ENCODE measurements at places on chromosomes 12 and 14. TPM values are rescaled to one million over a fixed set of nuclear protein-coding genes. Genes with fewer than 3 reads are reported as not detected.
A peak's percentile ranks its signal among the peaks of the same experiment; 100 is the strongest.

DNA sequence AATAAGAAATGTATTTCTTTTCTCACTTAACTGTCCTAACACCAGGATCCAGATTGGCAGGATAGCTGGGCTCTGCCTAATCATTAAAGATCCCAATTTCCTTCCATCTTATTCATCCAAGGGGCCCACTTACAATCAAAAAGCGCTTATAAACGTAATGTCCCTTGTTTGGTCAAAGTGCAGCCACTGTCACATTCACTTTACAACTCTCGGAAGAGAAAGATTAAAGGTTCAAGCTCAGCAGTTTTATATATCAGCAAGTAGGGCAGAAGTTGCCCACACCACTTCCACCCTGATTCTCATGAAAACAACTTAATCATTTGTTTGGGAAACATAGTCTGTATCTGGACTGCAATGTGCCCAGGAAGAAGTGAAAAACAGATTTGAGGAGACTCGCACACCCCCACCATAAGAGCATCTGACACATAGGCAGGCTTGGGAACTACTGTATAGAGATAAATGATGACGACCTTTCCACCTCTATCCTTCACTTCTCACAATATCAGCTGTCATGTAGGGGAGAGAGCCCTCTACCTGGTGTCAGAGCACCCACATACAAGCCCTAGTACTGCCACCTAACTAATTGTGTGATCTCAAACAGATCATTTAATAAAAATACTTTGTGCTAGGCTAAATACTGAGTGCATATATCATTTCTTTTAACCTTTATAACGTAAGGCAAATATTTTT, 80.8 kb downstream of the CAPZA3 start:
- DNase-seq = no peak
- no peaks in the 10 kb centered on the region for H3K4me1 ChIP-seq
- no peak overlapping the region for H3K27ac ChIP-seq

The TAS2R19 gene
- total RNA-seq = 0.38 TPM

The SSTR1 gene
- 0.69 TPM for total RNA-seq

DNA sequence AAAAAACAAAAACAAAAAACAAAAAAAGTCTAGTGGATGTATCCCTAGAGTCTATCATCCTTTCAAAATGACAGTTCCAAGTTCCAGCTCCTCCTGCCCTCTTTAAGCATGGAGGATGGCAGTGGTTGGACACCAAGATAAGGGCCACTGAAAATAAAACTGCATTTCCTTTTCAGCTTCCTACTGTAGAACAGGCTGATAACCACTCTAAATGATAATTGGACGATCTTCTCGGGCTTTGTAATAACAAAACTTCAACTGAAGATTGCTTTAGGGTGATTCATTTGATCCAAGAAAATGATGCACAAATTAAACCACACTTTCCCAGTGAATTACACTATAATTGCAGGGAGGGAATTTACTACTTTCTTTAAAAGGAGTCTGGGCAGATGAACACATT, 42.2 kb upstream of the CRACR2A start:
- H3K27me3 ChIP-seq = no peaks in the 10 kb centered on the region
- H3K27ac ChIP-seq = no peak overlapping the region
- DNase-seq = no peak
- no peak overlapping the region for H3K4me3 ChIP-seq

The GCH1 gene
- 1.7 TPM for total RNA-seq

GRCh38 chr14:72023128-72024042, 91.2 kb downstream of the RGS6 start:
- DNase-seq = no peak
- peaks cover 30% of the 10 kb centered on the region for H3K4me1 ChIP-seq
- no peaks in the 10 kb centered on the region for H3K27me3 ChIP-seq
- H3K4me3 ChIP-seq = no peak overlapping the region

GRCh38 chr14:76268047-76268431, 107.9 kb upstream of the ESRRB start:
- no peaks in the 10 kb centered on the region for H3K36me3 ChIP-seq
- peak overlapping the region; percentile 21 for H3K27ac ChIP-seq
- no peak for DNase-seq
- peak overlapping the region; percentile 64 for H3K4me3 ChIP-seq
- peaks cover 17% of the 10 kb centered on the region for H3K27me3 ChIP-seq

GRCh38 chr14:58765843-58766242, 128.1 kb downstream of the DACT1 start:
- peak overlapping the region; percentile 58 for H3K27ac ChIP-seq
- H3K27me3 ChIP-seq = no peaks in the 10 kb centered on the region
- H3K4me1 ChIP-seq = peaks cover 5% of the 10 kb centered on the region
- DNase-seq = no peak
- no peak overlapping the region for H3K4me3 ChIP-seq

DNA sequence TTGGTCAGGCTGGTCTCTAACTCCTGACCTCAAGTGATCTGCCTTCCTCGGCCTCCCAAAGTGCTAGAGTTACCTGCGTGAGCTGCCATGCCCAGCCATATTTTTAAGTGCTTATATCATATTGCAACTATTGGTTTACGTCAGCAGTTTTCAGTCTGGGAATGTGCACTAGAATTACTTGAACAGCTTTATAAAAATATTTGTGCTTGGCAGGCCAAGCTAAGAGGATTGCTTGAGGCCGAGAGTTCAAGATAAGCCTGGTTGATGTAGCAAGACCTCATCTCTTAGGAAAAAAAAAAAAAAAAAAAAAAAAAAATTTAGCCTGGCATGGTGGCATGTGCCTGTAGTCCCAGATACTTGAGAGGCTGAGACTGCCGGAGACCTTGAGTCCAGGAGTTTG, 17.1 kb downstream of the KIAA0586 start:
- no peak for DNase-seq
- H3K36me3 ChIP-seq = peaks cover 72% of the 10 kb centered on the region
- H3K27me3 ChIP-seq = no peaks in the 10 kb centered on the region
- H3K27ac ChIP-seq = peak overlapping the region; percentile 29
- no peak overlapping the region for H3K4me3 ChIP-seq
- no peaks in the 10 kb centered on the region for H3K4me1 ChIP-seq

The VWF gene
- 250 TPM for total RNA-seq

DNA sequence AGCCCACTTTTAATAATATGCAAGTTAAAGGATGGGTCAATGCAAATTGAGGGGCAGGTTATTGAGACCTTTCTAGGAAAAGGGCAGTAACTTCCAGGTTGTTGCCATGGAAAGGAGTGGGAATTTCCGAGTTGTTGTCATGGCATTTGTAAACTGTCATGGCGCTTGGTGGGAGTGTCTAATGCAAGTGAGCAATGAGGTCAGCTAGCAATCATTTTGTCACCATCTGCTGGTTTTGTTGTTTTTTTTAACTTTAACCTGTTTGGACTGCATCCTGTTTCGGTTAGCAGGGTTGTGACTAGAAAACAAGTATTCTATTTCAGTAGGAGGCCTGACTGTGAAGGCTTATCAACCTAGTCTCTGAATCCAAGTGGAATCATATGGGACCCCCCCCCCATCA, 85.8 kb upstream of the TSPAN11 start:
- no peaks in the 10 kb centered on the region for H3K4me1 ChIP-seq
- DNase-seq = no peak
- no peak overlapping the region for H3K4me3 ChIP-seq
- H3K27me3 ChIP-seq = peaks cover 37% of the 10 kb centered on the region
- no peaks in the 10 kb centered on the region for H3K36me3 ChIP-seq
- H3K27ac ChIP-seq = no peak overlapping the region

The TRHDE gene
- total RNA-seq = 0.96 TPM

DNA sequence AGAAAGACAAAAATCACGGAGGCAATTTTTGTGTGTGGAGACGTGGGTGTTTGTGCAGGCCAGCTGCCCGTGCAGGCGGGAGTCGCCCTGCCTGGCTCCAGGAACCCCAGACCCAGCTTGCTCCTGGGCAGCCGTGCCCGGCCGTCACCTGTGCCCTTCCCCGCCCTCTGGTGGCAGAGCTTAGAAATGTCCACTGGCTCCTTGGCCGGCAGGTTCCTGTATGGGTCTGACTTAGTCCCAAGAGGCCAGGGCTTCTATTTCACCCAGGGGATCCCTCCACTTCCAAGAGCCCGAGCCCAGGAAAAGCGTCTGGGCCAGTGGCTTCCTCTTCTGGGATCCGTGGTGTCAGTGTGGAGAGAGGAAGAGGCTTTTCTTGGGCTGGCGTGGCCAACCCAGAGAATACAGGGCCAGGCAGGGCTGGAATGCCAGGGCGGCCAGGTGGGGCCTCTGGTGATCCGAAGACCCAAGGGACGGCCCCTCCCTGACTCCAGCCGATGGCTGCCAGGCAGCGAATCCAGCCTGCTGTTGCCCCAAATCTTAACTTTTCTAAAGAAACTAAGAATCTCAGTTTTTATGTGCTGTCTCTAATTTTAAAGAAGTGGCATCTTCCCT, 120.9 kb downstream of the TMEM132C start:
- no peak for DNase-seq
- H3K27me3 ChIP-seq = peaks cover 95% of the 10 kb centered on the region
- H3K36me3 ChIP-seq = no peaks in the 10 kb centered on the region
- no peak overlapping the region for H3K4me3 ChIP-seq

DNA sequence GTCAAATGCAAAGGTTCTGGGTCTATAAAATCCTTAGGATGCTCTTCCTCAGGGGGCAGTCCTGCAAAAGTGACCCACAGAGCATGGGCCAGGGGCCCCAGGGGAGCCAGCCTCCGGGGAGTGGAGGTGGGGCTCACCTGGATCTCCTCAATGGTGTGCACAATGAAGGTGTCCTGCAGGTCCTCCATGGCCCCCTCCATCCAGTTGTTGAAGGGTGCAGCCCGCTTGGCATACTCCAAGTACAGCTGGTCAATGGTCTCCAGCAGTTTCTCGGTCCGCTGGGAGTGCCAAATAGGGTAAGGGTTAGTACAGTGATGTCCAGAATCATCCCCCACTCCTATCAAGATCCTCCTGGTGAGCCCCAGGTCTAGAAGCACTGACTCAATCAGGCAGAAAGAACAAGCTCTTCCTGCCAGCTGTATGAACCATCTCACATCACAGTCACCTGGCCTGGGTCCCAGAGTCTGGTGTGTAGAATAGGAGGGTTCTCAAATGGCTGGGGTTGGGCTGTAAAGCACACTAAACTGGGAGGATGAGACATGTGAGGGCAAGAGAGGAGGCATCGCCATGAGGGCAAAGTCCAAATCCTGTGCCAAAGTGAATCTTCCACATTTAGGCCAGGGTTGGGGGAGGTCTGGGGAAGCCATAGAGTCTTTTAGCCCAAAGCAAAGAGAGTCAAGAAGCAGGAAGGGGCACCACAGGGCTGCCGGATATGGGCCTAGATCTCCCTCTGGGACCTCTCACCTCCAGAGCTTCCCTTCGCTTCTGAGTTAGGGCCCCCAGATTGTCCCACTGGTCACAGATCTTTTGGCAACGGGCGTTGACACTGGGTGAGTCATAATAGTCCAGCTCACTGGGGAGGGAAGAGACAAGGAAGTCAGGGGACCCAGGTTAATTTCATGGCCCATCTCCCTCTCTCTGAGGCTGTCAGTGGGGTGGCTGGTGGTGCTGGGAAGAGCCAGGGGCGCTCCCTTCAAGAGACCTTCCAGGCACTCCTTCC, 91.5 kb upstream of the ZFP36L1 start:
- DNase-seq = peak; percentile 63
- H3K4me3 ChIP-seq = no peak overlapping the region
- H3K4me1 ChIP-seq = peaks cover 47% of the 10 kb centered on the region
- no peaks in the 10 kb centered on the region for H3K27me3 ChIP-seq
- H3K27ac ChIP-seq = peak overlapping the region; percentile 61

The ANO4 gene
- total RNA-seq = not detected

- no peak overlapping the region for H3K27ac ChIP-seq
- H3K27me3 ChIP-seq = peaks cover 49% of the 10 kb centered on the region
- DNase-seq = no peak
- H3K4me3 ChIP-seq = no peak overlapping the region
These were observed 3.4 kb upstream of the AP1G2 start for GRCh38 chr14:23570806-23571483.

The GSG1 gene
- total RNA-seq = not detected

GRCh38 chr12:120901818-120902217, 2.3 kb downstream of the SPPL3 start:
- no peak overlapping the region for H3K4me3 ChIP-seq
- no peaks in the 10 kb centered on the region for H3K36me3 ChIP-seq
- no peaks in the 10 kb centered on the region for H3K27me3 ChIP-seq
- no peak for DNase-seq

DNA sequence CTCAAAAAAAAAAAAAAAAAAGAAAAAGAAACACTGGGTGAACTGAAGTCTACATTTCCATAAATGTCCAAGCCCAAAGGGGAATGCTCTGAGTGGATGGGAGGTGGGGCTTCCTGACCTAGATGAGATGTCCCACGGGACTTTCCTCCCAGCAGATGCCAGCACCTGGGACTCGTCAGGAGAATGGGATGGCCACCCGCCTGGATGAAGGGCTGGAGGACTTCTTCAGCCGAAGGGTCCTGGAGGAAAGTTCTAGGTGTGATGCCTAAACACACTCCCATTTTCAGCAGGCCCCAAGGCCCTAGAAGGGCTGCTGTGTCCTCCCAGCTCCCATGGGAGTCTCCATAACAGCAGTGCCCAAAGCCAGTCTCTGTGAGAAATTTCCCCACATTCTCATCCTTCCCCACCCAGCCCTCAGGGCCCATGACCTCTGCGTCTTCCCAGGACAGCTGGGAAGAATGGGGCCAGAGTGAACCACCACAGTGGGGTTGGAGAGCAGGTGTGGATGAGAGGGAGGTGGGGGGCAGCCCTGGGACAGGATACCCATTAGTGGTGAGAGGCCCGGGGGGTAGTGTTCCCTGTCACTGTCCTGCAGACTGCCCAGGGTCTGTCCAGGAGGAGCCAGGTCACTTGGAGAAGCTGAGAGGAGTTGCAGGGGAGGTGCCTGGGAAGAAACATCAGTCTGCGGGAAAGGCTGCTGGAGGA, 7.1 kb upstream of the CPNE6 start:
- no peak overlapping the region for H3K27ac ChIP-seq
- H3K36me3 ChIP-seq = no peaks in the 10 kb centered on the region
- no peaks in the 10 kb centered on the region for H3K4me1 ChIP-seq
- H3K4me3 ChIP-seq = no peak overlapping the region
- DNase-seq = no peak
- peaks cover 7% of the 10 kb centered on the region for H3K27me3 ChIP-seq

The PPM1H gene
- 6.0 TPM for total RNA-seq

The PDZRN4 gene
- 0.14 TPM for total RNA-seq

The SERPINA3 gene
- total RNA-seq = 45.5 TPM

The ADCY6 gene
- total RNA-seq = 98.4 TPM

Measured in left ventricle myocardium inferior (tissue), 1 donor.